ENCODE measurements at places on chromosomes 7 and 10.

DNA sequence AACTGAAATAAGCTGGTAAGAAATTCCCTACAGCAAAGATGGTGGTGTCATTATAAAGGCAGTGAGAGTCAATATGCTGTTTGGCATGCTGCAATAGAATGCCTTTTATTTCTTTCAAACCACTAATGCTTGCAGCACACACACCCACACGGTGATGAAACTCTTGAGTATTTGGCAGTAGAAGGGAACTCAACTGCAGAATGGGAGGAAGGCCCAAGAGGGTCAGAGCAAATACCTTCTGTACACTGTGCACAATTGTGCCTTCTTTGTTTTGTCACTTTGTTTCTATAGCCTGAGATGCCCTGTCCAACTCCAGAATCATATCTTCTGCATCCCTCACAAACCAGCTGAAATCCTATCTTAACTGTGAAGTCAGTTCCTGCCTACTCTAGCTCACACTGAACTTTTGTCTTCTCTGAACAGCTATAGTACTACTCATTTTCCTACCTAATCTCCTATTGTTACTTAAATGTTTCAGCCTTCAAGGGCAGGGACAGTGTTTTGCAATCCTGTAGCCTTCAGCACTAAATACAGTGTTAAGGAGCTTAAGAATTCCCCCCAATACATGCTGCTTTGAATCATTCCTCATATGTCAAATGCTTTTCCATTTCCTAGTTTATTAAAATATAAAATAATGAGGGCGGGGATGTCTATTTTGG, 22.2 kb downstream of the MMS19 start:
- DNase-seq: no peak

DNA sequence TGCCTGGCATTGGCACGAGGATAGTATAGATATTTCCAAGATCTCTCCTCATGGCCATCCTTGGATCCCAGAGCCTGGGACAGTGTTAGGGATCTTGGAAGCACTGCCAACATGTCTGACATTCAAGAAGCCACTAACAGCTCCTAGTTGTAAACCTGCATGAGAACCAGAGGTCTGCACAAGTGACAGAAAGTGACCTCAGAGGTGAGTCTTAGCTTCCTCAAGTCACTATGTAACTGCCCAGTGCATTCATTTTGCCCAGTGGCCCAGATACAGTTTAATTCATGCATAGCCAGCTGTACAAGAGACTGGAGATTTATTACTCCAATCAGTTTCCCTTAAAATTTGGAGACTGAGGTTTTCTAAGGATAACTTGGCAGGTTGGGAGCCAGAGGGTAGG, 16.7 kb downstream of the SUGCT start:
- DNase-seq: no peak

- DNase-seq: no peak
Observed at GRCh38 chr10:81995254-81995653, 120.3 kb downstream of the NRG3 start.

GRCh38 chr10:35058134-35058533, 32.0 kb downstream of the CUL2 start:
- DNase-seq: peak; percentile 85

DNA sequence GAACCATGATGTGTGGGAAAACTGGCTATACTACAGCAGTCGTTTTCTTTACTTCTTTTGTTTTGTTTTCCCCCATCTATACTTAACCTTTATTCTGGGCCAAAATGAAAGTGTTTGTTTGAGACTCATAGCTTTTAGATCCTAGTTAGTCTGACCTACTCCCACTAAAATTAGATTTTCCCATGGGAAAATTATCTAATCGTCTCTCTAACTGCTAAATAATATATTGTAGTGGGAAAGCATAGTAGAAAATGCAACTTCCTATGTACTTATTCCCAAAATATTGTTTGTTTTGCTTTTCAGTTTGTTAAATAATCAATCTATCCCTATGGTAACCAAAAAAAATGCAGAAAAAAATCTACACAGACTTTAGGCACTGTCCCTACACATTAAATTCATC, 96.6 kb downstream of the NOC3L start:
- DNase-seq: no peak

DNA sequence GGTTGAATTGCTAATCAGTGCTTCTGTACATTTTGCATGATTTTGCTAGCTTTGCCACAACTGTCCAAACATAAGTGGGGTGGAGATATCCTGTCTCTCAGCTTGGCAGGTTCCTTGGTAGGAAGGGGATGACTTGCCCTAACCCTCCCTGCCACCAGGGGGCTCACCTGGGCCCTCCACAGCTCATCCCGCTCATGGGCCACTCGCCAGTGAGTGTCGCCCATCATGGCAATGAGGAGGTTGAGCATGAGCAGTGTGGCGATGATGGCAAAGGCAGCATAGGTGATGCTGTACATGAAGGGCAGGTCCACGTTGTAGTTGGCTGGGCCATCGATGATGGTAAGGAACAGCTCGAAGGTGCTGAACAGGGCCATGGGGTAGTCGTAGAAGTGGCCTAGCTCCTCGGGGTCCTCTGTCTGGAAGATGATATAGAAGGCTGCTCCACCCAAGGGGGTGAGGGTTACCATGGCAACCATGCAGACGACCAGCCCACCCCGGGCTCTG, 12.2 kb downstream of the TRPV6 start:
- DNase-seq: no peak

DNA sequence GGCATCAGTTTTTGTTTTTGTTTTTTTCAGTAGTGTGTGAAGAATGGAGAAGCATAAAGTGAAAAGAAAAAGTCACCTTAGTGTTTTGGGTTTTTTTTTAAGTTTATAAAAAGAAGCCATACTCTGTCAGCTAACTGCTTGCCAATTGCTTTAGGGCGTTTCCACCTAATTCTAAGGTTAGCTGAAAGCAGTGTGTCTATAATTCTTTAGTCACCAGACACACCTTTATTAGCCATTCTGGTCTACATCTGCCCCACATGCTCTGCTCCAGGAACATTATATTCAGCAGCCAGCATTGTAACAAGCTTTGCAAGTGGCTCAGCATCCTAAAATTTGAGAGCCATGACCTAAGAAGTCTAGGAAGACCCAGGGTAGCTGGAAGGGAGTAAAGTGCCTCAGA, 14.1 kb upstream of the SLC16A12 start:
- no peak for DNase-seq

- DNase-seq: no peak
Observed at GRCh38 chr7:4386190-4386589, 295.9 kb upstream of the FOXK1 start.

GRCh38 chr7:157250605-157251228, 86.1 kb upstream of the DNAJB6 start:
- peak; percentile 64 for DNase-seq
